ENCODE measurements at places on chromosomes 7 and 10.

GRCh38 chr7:124452186-124452585, 313.4 kb downstream of the GPR37 start:
- DNase-seq, result no peak

GRCh38 chr7:114924038-114924712, 2.3 kb downstream of the MDFIC start:
- DNase-seq, result no peak

DNA sequence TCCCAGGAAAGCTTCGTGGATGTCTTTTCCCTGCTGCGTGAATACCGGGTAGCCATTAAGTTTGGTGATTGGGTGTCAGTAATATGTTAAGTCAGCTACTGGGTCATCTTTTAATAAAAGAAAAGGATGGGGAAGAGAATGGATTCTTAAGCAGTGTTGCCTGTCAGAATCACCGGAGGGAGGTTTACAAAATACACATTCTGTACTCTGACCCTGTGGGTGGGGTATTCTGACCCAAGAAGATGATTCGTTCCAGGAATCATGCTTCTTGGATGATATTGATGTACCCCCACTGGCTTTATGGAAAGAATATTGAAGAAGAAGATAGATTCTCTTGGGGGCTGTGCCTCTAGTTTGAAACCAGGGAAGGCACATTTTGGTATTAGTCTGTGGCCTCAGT, 18.3 kb downstream of the SGPL1 start:
- DNase-seq, result no peak

GRCh38 chr7:14400271-14400670, 410.8 kb upstream of the ETV1 start:
- DNase-seq, result no peak

DNA sequence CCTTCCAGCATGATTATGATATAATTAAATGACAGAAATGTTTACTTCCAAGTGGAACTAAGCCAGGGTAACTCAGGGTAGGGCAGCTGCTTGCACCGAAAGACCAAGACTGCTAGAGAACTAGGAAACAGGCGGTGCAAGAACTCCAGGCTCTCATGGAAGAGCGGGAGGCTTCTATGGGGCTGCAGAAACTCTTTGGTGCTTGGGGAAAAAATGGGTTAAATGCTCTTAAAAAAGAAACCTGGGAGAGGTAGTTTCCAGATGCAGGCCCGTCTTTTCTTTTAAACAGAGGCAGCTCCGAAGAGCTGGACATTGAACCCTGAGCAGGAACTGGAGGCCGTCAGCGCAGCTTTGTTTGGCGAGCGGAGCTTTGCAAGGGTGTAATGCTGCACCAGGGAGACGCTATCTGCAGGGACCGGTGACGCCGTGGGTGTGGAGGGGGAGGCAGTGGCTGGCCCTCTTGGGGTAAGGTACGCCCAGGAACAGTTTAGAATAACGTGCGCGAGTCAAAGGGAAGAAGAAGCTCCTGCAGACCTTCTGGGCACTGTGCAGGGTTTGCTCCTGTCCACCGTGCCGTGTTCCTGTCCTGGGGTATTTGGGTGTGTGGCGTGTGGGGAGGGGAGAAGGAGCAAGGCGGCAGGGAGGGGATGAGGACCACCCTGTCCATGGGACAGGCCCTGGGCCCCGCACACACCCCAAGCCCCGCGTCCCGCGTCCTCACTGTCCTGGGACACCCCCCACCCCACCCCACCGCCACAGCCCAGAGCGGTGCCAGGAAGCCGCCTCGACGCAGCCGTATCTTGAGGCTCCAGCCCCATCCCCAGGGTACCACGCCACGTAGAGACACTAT, 59.0 kb downstream of the EGFR start:
- no peak for DNase-seq

GRCh38 chr7:127981965-127982364, 49.3 kb downstream of the LRRC4 start:
- no peak for DNase-seq

GRCh38 chr7:133110312-133110711, 28.4 kb upstream of the CHCHD3 start:
- no peak for DNase-seq

DNA sequence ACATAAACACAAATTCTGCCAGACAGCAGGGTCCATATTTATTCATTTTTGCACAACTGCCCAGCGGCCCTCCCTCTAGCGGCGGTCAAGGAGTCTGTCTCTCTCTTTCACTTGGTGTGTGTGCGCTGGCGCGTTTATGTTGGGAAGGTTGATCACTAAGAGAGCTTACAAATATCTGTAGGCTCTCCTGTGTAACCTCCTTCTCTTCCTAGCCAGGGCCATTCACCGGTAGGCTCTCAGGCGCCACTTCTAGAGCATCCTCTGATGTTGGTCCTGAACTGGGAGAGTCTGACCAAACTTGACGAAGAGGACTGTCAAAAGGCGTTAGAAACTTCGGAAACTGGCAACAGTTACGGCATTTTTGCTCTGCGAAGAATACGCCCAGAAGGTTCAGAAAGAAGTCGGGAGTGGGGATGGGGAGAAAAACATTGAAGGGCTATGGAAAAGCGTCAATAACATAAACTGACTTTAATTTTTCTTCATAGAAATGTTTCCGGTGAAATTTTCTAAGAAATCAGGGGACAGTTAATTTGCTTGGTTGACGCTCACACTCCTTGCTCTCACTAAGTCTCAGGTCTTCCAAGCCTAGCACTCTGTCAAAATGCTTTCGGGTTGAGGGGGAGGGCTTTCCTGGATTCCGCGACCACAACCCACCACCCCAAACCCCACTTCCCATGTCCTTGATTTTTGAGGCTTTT, 731.1 kb downstream of the ZWINT start:
- DNase-seq, result no peak

All from activated T-helper 1 cell treated with anti-CD3 and anti-CD28 coated beads, Interleukin-2, amount 50 U/mL, for 16 hours (primary cell).